MCF 10A (cell line): ENCODE measurements at places on chromosomes 2 and 18. TPM values are rescaled to one million over a fixed set of nuclear protein-coding genes. Genes with fewer than 3 reads are reported as not detected.

The GCKR gene
- not detected in 2 replicates for total RNA-seq

The SPEG gene
- 23.3 and 25.7 TPM in 2 replicates for total RNA-seq

The GKN1 gene
- not detected in 2 replicates for total RNA-seq

The HIBCH gene
- 14.7 and 16.2 TPM in 2 replicates for total RNA-seq

The SKOR2 gene
- total RNA-seq = not detected in 2 replicates

The DTNA gene
- total RNA-seq = 0.91 TPM in 1 of 2 replicates, not detected in the other

The CFAP65 gene
- total RNA-seq = not detected in 2 replicates

The SP9 gene
- not detected in 2 replicates for total RNA-seq

The MEMO1 gene
- 43.0 and 54.6 TPM in 2 replicates for total RNA-seq

The LBX2 gene
- not detected in 2 replicates for total RNA-seq

The ATOH8 gene
- total RNA-seq = 0.72 and 1.2 TPM in 2 replicates

The GRP gene
- not detected in 2 replicates for total RNA-seq

The B3GNT7 gene
- not detected in 2 replicates for total RNA-seq

The MYO3B gene
- not detected in 2 replicates for total RNA-seq

The LONRF2 gene
- total RNA-seq = not detected in 2 replicates

The CRACDL gene
- total RNA-seq = 12.9 and 13.0 TPM in 2 replicates

The FSIP2 gene
- total RNA-seq = 0.12 and 0.20 TPM in 2 replicates

The TYW5 gene
- 9.7 and 11.1 TPM in 2 replicates for total RNA-seq

The CHAC2 gene
- total RNA-seq = 7.4 and 10.5 TPM in 2 replicates

The ALKAL2 gene
- total RNA-seq = not detected in 2 replicates

The INPP1 gene
- total RNA-seq = 24.8 and 29.2 TPM in 2 replicates

The ARHGAP25 gene
- 0.93 TPM in 2 replicates for total RNA-seq

The MROH2A gene
- total RNA-seq = not detected in 2 replicates

The PROC gene
- total RNA-seq = not detected in 2 replicates

The IL1R2 gene
- not detected in 2 replicates for total RNA-seq

The RBBP8 gene
- total RNA-seq = 42.0 and 59.7 TPM in 2 replicates

The MDH1B gene
- 0.66 and 0.77 TPM in 2 replicates for total RNA-seq

The SLC5A7 gene
- not detected in 2 replicates for total RNA-seq

The LCT gene
- not detected in 2 replicates for total RNA-seq

The CRYGD gene
- not detected in 2 replicates for total RNA-seq

The CABLES1 gene
- total RNA-seq = 3.2 and 3.7 TPM in 2 replicates

The SCN1A gene
- total RNA-seq = not detected in 2 replicates

The PIEZO2 gene
- 0.49 and 0.93 TPM in 2 replicates for total RNA-seq

The NPHP1 gene
- 3.1 and 5.9 TPM in 2 replicates for total RNA-seq

The SLC9A4 gene
- 0.07 TPM in 1 of 2 replicates, not detected in the other for total RNA-seq

The DOCK10 gene
- 0.96 and 1.6 TPM in 2 replicates for total RNA-seq

The ANKRD62 gene
- total RNA-seq = not detected in 2 replicates

The TMEM17 gene
- 2.6 and 3.1 TPM in 2 replicates for total RNA-seq
